ENCODE measurements at places on chromosomes 3 and 15. TPM values are rescaled to one million over a fixed set of nuclear protein-coding genes. Genes with fewer than 3 reads are reported as not detected.
A peak's percentile ranks its signal among the peaks of the same experiment; 100 is the strongest.

ALDH1A3 gene
- 0.55 TPM for total RNA-seq

FGF12 gene
- 1.8 TPM for total RNA-seq

PIGZ gene
- 0.54 TPM for total RNA-seq

DNA sequence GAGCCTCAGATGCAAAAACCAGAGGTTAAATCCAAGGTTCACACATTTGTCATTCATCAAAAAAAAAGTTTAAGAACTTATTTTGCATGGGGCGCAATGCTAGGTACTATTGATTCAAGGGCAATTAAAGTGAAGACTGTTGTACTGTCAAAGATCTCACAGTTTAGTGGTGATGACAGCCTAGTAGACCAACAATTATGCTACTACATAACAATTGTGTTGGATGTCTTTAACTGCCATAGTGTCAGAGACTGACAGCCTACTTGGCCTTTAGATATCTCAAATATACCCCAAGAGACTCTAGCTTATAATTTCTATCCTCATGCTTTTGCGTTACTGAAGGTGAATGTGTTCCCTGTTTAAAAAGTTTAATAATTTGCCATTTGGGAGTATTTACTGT, 72.1 kb upstream of the PHLDB2 start:
- no peak for DNase-seq

- no peak for DNase-seq
Measured at GRCh38 chr3:183493296-183494045, 62.0 kb downstream of the KLHL6 start.

GRCh38 chr15:45205192-45205591, 17.4 kb upstream of the SHF start:
- DNase-seq = peak; percentile 14

- peak; percentile 59 for DNase-seq
Measured at GRCh38 chr3:178436773-178437172, 99.5 kb upstream of the KCNMB2 start.

DNA sequence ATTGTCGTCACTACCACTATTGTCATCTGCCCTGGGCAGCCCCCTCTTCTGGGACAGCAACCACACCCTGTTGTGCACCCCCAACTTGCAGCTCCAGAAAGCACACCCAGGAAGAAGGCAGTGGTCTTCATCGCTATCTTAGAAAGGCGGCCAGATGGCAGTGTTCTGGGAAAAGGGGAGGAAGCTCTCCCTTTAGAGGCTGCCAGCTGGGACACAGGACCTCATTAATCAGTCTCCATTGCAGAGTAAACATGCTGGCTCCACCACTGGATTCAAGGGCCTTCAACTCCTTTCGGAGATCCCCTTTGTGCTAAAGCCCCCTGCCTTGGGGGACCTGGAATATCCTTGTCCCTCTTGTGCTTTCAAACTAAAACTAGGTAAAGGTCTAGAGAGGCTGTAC, 199.3 kb upstream of the LINGO1 start:
- DNase-seq = peak; percentile 30

DNA sequence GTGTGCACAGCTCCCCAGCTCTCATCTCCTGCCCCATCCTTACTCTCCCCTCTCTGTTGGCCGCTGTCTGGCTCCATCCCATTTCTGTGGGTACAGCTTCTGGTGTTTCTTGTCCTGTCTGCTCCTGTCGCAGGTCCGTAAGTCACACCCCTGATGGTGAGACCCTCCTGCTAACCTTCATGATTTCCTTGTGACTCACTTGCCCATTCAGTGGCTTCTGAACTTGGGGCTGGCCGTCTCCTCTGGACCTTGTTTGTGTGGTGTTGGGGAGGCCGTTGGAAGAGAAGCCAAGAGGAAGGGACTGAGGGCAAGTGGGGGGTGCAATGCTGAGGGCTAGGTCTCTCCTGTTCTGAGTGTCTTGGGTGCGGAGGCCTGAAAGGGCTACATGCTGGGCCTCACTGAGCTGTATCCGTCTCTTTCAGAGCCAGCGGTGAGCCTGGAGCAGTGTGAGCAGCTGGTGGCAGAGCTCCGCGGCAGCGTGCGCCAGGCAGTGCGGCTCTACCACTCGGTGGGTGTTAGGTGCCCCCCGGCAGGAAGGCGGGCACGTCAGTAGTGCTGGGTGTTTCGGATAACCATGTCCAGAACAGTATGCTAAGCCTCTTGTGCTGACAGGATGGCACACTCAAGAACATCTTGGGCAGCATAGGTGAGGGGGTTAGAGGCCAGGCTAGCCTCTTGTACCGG, 3.7 kb upstream of the JMJD7 start:
- DNase-seq = no peak

Data from astrocyte (in vitro differentiated cells and primary cell).